ENCODE measurements at places on chromosomes 2 and 18.

DNA sequence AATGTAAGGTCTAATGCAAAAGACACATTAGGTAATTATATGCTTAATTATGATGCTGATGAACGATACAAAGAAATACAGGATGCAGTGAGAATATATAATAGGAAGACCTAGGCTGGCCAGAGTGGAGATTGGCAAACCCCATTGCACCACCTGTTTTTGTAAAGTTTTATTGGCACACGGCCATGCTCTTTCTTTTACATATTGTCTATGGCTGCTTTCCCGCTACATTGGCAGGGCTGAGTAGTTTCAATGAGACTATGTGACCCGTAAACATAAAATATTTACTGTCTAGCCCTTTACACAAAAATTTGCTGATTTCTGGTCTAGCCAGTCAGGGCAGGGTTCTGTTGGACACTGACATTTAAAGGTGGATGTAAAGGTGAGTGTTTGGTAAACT, 5.4 kb downstream of the SEC11C start:
- peak; percentile 91 for DNase-seq

DNA sequence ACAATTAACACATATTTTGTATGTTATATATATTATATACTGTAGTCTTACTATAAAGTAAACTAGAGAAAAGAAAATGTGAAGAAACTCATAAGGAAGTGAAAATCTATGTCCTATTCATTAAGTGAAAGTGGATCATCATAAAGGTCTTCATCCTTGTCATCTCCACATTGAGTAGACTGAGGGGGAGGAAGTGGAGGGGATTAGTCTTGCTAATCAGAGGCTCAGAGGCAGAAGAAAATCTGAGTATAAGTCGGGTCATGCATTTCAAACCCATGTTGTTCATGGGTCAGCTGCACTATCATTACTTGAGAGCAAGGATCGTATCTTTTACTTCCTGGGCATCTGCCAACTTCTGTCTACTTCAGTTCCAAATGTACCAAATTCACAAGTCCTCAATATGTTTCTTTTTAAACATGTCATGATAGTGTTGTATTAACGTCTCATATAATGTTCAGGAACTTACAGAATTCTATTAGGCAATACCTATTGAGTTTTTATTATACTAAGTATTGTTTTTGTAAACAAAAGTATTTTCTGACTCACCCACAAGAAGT, 208.9 kb upstream of the BOD1L2 start:
- DNase-seq: no peak

DNA sequence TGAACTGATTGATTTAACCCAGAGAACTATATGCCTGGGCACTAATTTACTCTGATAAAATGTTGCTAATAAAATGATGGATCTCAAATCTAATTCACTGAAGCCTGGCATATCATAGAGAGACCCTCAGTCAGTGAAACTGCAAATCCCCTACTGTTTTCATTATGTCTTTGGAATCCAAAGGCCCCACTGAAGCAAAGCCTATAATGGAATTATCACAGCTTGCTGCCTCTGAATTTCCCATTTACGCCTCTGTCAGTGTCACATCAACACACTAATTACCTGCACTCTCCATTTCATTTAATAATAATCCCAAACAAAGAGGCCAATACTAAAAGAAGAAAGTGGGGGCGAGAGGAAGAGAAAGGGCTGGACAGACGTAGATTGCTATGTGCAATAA, 470.9 kb downstream of the MBD2 start:
- DNase-seq: peak; percentile 46

GRCh38 chr2:219396863-219397457, 9.2 kb upstream of the DNPEP start:
- DNase-seq: peak; percentile 37

- no peak for DNase-seq
Measured at GRCh38 chr2:46434851-46435273, 44.5 kb upstream of the TMEM247 start.

DNA sequence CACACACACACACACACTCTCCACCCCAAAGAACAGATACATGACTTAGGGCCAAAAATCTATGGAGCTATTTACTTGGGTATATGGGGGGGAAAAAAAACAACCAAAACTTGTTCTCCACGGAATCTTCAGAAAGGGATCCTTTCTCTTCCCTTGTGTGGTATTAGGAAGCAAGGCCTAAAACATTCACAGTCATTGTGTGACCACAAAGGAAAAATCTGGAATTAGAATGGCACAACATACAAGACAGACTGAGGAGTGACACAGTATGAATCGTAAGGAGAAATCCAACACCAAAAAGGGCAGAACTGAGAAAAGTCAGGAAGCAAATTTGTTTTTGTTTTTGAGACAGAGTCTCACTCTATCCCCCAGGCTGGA, 70.3 kb downstream of the ASXL2 start:
- no peak for DNase-seq

DNA sequence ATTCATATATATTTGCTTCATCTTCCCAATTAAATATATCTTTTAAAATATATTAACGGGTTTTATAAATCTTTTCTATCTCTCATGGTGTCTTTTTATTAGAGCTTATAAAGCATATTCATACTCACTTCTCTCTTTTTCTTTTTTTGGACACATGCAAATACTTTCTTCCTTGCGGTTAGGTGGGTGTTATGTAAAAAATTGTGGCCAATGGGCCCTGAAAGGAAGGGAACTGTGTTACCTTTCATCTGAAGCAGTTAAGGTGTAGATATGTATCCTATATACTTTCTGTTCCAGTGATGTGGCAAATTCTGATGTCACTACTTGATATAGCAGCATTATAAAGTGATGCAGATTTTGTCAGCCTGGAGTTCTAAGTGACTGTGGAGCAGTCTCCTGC, 714.5 kb downstream of the PLCL1 start:
- no peak for DNase-seq

DNA sequence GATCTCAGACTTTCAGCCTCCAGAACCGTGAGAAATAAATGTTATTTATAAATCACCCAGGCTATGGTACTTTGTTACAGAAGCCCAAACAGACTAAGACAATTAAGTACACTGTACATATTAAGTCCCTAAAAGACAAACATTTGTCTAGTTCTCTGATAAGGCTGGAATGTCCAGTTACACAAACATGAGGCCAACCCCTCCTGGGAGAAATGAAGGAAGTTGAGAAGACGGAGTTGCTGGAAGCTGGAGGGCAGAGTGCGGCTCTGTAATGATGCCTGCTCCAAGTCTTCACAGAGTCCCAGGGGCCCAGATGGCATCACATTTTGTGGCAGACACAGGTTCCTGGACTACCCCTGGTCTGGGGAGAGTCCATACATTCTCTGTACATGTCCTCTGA, 79.2 kb upstream of the ST8SIA3 start:
- DNase-seq: no peak

GRCh38 chr2:43284967-43285366, 58.6 kb upstream of the ZFP36L2 start:
- DNase-seq: no peak

- DNase-seq: no peak
Measured at GRCh38 chr18:76712511-76713140, 109.7 kb upstream of the ZNF236 start.

DNA sequence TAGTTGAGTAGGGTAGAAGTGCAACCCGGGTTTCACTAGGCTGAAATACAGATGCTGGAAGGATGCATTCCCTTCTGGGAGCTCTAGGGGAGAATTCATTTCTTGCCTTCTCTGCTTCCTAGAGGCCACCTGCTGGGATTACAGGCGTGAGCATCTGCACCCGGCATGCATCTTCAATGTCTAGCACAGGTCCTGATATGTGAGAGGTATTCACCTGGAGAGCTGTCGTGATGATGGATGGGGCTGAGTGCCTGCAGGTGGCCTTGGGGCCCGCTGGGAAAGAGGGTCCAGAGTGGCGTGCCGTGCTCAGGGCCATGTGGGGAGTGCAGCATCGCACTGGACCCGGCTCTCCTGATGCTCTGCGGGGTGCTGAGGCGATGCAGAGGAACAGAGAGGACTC, 6.6 kb upstream of the NTSR2 start:
- DNase-seq: no peak

DNA sequence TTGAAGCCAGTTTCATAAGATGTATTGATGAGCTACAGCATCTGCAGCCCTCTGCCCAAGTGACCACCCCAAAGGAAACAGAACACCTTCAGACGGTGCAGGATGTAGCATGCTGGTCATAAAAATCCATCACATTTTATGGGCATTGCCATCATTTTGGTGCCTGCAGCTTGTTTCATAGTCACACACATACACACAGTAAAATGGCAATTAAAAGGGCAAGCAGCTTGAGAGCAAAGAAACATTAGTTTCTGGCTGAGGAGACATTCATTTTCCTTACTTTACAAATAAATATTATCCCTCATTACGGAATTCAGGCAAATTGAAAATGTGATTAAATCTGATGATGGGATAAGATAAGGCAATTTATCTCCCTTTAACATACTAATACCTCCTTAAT, 13.4 kb downstream of the MYO5B start:
- no peak for DNase-seq

DNA sequence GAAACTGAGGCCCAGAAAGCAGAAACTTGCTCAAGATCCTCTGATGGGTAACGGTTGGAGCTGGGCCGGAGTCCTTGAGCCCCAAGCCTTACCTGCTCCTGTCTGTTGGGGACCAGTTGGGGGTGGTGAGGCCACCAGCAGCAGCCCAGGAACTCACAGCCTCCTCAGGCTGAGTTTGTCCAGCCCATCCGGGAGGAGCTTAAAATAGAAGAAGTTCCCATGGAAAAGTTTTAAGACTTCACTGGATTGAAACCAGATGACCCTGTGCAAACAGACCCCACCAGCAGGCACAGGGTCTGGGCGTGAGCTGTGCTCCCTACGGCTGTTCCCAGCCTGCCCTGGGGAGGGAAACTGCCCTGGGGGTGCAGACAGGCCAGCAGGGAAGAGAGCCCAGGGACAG, 40.6 kb upstream of the FOSL2 start:
- DNase-seq: no peak

GRCh38 chr18:12304351-12305210, 3.5 kb upstream of the TUBB6 start:
- peak; percentile 64 for DNase-seq

GRCh38 chr2:219163156-219163555, 2.5 kb upstream of the NHEJ1 start:
- DNase-seq: no peak

DNA sequence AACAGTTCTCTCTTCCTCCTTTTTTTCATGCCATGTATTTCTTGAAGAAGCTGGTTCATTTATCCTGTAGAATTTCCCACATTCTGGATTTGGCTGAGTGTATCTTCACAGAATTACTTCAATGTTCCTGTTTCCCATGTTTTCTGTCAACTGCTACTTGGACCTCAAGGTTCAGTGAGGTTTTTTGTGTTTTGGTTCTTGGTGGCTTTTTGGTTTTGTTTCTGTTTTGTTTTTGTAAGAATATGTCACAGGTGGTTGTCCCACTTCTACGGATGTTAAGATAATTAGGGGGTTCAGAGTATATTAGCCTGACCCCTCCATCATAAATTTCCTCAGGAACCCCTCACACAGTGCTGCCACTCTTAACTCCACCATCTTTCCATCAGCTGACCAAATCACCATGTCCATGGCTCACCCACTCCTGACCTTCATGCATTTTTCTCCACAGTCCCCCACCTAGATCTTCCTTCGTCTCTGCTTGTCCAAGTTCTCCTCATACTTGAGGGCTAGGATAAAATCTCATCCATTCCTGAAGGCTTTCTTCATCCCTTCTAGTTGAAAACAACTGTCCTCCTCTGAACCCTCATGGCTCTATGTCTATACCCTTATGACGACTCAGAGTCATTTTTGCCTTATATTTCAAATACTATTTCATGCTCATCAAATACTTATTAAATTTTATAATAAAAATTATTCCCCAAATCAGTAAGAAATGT, 40.4 kb downstream of the PLEKHM3 start:
- DNase-seq: no peak

GRCh38 chr18:22337306-22337705, 80.4 kb downstream of the CTAGE1 start:
- no peak for DNase-seq

DNA sequence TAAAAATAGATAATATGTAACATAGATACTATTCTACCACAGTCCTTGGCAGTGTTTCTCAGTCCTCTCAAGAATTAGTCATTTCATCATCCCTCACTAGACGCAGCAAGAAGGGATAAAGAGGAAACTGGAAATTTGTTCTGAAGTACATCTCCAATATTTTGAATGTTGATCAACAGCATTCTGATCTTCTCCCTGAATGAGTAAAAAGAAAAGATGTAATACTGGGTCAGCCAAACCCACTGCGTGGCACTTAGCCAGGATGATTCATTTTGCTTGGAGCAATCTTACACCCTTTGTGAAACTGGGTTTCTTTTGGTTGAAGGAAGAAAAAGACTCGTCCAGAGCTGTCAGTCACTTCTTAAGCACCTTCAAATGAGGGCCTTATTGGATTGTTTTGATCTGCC, 54.1 kb downstream of the TAF1B start:
- DNase-seq: no peak

GRCh38 chr2:3692375-3692774, 11.0 kb upstream of the DCDC2C start:
- peak; percentile 9 for DNase-seq

- DNase-seq: peak; percentile 11
Measured at GRCh38 chr2:194819367-194819766, 837.7 kb upstream of the SLC39A10 start.

GRCh38 chr2:220442012-220442411, 814.6 kb downstream of the SLC4A3 start:
- DNase-seq: no peak

- no peak for DNase-seq
Measured at GRCh38 chr2:190062601-190063000, at the start of gene MSTN. Gene MSTN (minus strand): TSS chr2:190062729. CDS start chr2:190062596, 133 bp downstream.

DNA sequence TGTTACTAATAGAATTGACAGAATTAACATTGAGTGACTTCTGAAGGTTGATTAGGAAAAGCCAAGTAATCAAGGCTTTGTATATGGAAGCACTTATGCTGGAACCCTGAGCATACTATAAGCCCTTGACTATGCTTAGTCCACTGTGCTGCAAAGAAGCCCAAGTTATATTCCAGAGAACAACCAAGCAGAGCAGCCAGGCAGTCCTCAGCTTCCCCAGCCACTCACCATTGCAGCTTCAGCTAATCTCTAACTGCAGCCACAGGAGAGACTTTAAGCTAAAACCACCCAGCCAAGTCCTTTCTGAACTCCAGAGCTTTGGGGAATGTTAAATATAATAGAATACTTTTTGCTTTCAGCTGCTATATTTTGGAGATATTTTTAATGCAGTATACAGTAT, 164.4 kb upstream of the VWC2L start:
- no peak for DNase-seq

- DNase-seq: no peak
Measured at GRCh38 chr2:80393991-80394390, 89.4 kb upstream of the LRRTM1 start.

- no peak for DNase-seq
Measured at GRCh38 chr2:60453872-60454271, 99.6 kb downstream of the BCL11A start.

DNA sequence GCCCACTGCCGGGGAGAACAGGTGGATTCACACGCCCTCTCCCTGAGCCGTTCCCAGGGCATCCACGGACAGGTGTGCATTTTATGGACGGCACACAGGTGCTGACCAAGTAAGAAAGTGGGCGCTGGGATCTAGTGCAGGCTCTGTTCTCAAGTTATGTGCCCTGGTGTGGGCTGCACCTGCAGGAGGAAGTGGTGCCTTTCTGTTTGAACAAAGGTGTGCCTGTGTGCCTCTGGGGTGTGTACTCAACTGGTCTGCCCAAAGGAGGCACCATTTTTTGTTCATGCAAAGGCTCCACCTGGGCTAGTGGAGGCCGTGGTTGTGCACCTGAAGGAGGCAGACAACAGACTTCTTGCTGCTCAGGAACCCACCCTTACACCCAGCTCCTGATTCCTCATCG, 88.2 kb upstream of the HK2 start:
- DNase-seq: no peak

GRCh38 chr2:239467281-239467955, 66.6 kb upstream of the HDAC4 start:
- no peak for DNase-seq

All from NCI-H1092 treated with DMSO at 0.1 percent for 48 hours (cell line).